Esophagus muscularis mucosa (tissue), 4 donors: ENCODE measurements at places on chromosomes 5 and 9. TPM values are rescaled to one million over a fixed set of nuclear protein-coding genes. Genes with fewer than 3 reads are reported as not detected.
A peak's percentile ranks its signal among the peaks of the same experiment; 100 is the strongest.

- peak overlapping the region; percentile 95 for H3K27ac ChIP-seq
- no peaks in the 10 kb centered on the region for H3K27me3 ChIP-seq
- no peak for DNase-seq
- peaks cover 6% of the 10 kb centered on the region for H3K4me1 ChIP-seq
- peak overlapping the region; percentile 100 for H3K4me3 ChIP-seq
- no peaks in the 10 kb centered on the region for H3K36me3 ChIP-seq
These were observed 753 bp downstream of the FANCC start for GRCh38 chr9:95316794-95317118.

GRCh38 chr5:33441241-33442177 lies 744 bp downstream of the TARS1 start:
- H3K27ac ChIP-seq = peak overlapping the region; percentile 91

DNA sequence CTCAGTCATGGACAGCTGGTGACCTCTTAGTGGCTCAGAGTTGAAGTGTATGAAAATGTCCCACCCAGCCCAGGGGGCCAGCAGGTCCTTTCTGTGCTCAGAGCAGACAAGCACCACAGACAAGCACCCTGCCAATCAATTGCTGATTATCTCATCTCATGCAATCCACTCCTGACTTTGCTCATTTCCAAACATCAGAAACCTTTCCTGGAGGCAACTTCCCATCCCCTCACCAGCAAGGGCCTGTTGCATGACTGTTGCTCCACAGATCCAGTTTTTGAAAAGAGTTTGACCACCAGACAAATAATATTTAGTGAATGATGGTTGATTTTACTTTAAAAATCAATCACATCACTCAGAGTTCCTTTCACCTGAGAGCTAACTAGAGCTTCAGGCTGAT lies 397.3 kb upstream of the KLF4 start:
- H3K27ac ChIP-seq = no peak overlapping the region
- H3K27me3 ChIP-seq = no peaks in the 10 kb centered on the region
- DNase-seq = no peak
- no peaks in the 10 kb centered on the region for H3K4me1 ChIP-seq
- no peaks in the 10 kb centered on the region for H3K36me3 ChIP-seq

DNA sequence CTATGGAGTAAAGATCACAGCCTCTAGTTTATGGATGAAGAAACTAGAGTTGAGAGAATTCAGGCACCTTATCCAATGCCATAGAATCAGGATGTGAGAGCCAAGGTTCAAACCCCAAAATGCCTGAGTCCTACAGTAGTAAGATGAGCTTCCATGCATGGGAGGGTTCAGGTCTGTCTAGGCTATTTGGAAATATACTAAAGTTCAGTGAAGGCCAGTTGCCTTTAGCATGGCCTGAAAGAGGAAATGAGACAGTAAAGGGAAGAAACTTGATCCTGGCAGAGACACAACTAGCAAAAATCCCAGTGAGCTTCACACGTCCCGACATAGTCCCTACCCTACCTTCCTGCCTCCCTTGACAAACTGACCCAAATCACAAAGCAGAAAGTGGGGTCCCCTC lies 317.0 kb downstream of the RASEF start:
- no peak overlapping the region for H3K4me3 ChIP-seq
- no peak for DNase-seq
- H3K27me3 ChIP-seq = no peaks in the 10 kb centered on the region
- H3K36me3 ChIP-seq = no peaks in the 10 kb centered on the region

DNA sequence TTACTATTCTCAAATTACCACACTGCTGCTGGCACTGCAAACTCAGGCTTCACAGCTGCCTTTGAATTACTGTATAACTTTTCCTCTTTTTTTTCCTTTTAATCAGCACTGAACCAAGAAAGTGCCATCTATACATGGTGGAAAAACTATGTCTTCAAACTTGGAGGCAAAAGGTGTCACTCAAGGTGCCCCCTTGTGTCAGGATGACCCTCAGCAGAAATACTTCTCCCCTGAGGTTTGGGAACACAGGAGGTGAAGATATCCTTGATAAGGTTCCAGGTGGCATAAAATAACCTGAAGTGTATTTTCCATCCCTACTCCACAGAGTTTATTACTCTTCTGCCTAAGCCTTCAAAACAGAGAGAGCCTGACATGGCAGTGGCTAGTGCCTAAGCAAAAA lies 14.5 kb downstream of the FRMD3 start:
- no peak overlapping the region for H3K27ac ChIP-seq
- no peaks in the 10 kb centered on the region for H3K27me3 ChIP-seq
- no peak for DNase-seq
- no peaks in the 10 kb centered on the region for H3K36me3 ChIP-seq
- peaks cover 5% of the 10 kb centered on the region for H3K4me1 ChIP-seq

DNA sequence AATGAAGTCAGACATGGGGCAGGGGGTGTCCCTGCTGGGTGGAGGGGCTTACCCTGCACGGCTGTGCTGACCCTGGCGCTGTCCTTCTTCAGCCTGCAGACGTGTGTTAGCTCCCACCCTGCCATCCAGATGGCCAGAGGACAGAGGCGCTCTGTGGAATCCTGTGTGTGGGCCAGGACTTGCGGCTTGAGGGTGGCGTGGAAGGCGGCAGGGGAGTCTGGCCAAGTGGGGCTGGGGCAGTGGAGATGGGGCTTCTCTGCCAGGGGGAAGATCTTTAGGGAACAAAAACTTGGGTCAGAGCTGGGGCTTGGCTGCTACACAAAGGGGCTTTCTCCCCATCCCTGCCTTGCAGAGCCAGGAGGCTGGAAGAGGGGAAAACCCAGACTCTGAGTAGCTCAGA lies 46.5 kb upstream of the SYNPO start:
- peaks cover 39% of the 10 kb centered on the region for H3K4me1 ChIP-seq
- no peak for DNase-seq
- H3K27ac ChIP-seq = peak overlapping the region; percentile 0
- no peaks in the 10 kb centered on the region for H3K36me3 ChIP-seq

DNA sequence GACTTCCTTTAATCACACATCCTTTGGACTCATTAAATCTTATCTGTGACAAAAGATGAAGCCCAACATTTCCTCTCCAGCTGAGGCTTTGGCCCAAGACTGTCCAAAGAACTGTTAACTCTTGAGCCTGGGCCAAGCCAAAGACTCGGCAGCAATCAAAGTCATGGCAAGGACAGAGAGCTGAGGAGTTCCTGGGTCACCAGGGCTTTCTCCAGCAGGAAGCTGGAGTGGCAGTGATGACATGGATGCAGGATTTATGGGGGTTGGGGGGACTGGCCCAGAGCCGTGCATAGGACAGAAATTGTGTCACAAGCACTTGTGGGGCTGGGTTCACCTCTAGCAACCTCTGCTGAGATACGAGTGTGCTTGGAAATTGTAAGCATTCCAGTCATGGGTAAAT lies 440.3 kb downstream of the PLK2 start:
- no peaks in the 10 kb centered on the region for H3K27me3 ChIP-seq
- no peak overlapping the region for H3K27ac ChIP-seq
- no peaks in the 10 kb centered on the region for H3K36me3 ChIP-seq

DNA sequence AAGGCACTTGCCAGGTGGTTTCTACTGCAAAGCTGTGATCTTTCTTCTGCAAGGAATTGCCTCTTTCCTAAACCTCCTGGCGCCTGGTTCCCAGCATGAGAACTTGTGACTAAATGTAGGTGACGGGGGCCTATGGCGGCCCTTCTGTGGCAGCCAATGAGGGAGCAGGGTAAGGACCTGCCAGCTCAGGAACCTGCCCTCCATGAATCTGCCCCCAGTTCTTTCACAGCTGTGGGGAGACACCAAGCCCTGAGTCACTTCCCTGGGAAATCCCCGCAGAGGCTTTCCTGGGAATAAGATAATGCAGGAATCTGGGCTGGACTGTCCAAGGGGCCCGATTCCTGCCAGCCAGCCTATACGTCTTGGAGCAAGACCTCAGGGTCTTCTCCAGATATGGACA lies 56.7 kb upstream of the CTNNA1 start:
- H3K4me1 ChIP-seq = no peaks in the 10 kb centered on the region
- H3K27ac ChIP-seq = no peak overlapping the region
- no peak overlapping the region for H3K4me3 ChIP-seq
- H3K27me3 ChIP-seq = no peaks in the 10 kb centered on the region

GRCh38 chr9:36436909-36437308 lies 36.8 kb upstream of the RNF38 start:
- H3K27ac ChIP-seq = no peak overlapping the region
- DNase-seq = no peak
- H3K27me3 ChIP-seq = no peaks in the 10 kb centered on the region
- peaks cover 6% of the 10 kb centered on the region for H3K4me1 ChIP-seq
- H3K4me3 ChIP-seq = no peak overlapping the region

- H3K36me3 ChIP-seq = no peaks in the 10 kb centered on the region
- peaks cover 90% of the 10 kb centered on the region for H3K4me1 ChIP-seq
- no peak for DNase-seq
These were observed 38.3 kb downstream of the TRIO start for GRCh38 chr5:14181299-14181968.

- DNase-seq = no peak
- no peak overlapping the region for H3K4me3 ChIP-seq
- no peaks in the 10 kb centered on the region for H3K36me3 ChIP-seq
- H3K27ac ChIP-seq = no peak overlapping the region
These were observed 406.6 kb upstream of the MEF2C start for GRCh38 chr5:89289604-89290003.

DNA sequence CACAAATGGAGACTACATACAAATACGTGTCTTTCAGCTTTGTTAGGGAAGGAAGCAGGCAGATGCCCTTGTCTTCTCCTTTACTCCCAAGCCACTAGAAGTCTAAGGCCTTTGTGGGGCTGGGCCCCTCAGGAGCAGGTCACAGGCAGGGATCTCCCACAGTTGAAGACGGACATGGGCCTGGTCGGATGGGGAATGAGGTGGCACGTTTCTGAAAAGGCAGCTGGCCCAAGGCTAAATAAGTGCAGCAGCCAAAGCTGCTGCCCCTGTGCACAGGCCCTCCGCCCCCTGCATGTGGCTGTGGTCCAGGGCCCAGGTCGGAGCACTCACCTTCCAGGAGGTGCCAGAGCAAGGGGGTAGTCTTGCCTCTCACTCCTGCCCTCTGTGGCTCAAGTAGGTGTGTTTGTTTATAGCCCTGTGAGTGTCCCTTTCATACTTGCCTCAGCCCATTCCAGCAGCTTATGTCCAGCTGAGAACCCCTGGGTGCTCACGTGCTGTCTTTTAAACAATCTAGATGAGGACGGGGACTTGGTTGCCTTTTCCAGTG lies 1.8 kb downstream of the SQSTM1 start:
- peak overlapping the region; percentile 99 for H3K27ac ChIP-seq
- peaks cover 87% of the 10 kb centered on the region for H3K4me1 ChIP-seq
- H3K4me3 ChIP-seq = peak overlapping the region; percentile 93
- no peaks in the 10 kb centered on the region for H3K27me3 ChIP-seq

DNA sequence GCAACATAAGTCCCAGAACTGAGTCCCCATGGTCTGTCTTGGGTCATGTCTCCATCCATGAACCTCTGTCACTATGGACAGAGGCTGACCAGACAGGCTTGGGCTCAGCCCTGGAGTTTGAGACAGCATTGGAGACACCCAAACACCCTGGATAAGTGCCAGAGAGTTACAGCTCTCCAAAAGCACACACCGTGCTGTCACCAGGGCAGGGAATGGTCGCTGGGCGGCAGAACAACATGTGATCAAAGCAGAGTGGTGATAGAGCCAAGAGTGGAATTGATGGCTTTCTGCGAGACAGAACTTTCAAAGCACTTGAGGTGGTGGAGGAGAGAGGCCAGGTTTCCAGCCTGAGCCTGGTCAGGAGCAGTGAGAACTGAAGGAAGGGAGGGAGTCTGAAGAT lies 50.1 kb downstream of the DRD1 start:
- no peaks in the 10 kb centered on the region for H3K36me3 ChIP-seq
- H3K4me1 ChIP-seq = no peaks in the 10 kb centered on the region
- no peak overlapping the region for H3K27ac ChIP-seq
- DNase-seq = no peak

- H3K4me1 ChIP-seq = no peaks in the 10 kb centered on the region
- no peak for DNase-seq
- H3K27me3 ChIP-seq = no peaks in the 10 kb centered on the region
- no peak overlapping the region for H3K27ac ChIP-seq
These were observed 569.8 kb downstream of the CTNND2 start for GRCh38 chr5:11334404-11334803.

Gene SUSD3
- total RNA-seq = 3.3 TPM

Gene URM1
- total RNA-seq = 30.2 TPM

Gene S1PR3
- 340 TPM for total RNA-seq

Gene OLFML2A
- 98.9 TPM for total RNA-seq

Gene CDKN2B
- 12.9 TPM for total RNA-seq

Gene CDKN2A
- total RNA-seq = 5.0 TPM

Gene TAF11L5
- total RNA-seq = not detected

Gene TNC
- 468 TPM for total RNA-seq

Gene FBP2
- total RNA-seq = not detected

Gene SHB
- 20.8 TPM for total RNA-seq

Gene PPP2R2B
- 4.0 TPM for total RNA-seq
